ENCODE measurements at places on chromosomes 7 and 10.
A peak's percentile ranks its signal among the peaks of the same experiment; 100 is the strongest.

- no peak for DNase-seq
Measured at GRCh38 chr7:151231080-151231479, 1.2 kb upstream of the CHPF2 start.

DNA sequence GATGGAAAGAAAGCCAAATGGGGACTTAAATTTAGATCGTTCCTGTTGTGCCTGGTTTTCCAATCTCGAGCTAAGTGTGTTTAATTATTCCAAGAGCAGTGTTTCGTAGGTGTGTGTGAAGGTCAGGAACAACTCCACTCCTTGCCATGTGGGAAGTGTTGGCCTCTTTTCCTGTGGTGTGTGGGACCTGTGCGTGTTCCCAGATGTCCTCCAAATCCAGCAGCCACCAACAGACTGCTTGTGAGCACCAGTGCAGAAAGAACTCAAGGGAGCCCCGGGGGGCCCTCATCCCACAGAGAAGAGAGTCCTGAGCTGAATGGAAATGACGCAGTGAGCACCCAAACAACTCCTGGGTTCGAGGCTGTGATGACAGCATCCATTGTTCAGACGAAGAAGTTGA lies 227.7 kb downstream of the TMEM178B start:
- no peak for DNase-seq

- no peak for DNase-seq
Measured at GRCh38 chr10:131085091-131085860, 226.2 kb downstream of the TCERG1L start.

DNA sequence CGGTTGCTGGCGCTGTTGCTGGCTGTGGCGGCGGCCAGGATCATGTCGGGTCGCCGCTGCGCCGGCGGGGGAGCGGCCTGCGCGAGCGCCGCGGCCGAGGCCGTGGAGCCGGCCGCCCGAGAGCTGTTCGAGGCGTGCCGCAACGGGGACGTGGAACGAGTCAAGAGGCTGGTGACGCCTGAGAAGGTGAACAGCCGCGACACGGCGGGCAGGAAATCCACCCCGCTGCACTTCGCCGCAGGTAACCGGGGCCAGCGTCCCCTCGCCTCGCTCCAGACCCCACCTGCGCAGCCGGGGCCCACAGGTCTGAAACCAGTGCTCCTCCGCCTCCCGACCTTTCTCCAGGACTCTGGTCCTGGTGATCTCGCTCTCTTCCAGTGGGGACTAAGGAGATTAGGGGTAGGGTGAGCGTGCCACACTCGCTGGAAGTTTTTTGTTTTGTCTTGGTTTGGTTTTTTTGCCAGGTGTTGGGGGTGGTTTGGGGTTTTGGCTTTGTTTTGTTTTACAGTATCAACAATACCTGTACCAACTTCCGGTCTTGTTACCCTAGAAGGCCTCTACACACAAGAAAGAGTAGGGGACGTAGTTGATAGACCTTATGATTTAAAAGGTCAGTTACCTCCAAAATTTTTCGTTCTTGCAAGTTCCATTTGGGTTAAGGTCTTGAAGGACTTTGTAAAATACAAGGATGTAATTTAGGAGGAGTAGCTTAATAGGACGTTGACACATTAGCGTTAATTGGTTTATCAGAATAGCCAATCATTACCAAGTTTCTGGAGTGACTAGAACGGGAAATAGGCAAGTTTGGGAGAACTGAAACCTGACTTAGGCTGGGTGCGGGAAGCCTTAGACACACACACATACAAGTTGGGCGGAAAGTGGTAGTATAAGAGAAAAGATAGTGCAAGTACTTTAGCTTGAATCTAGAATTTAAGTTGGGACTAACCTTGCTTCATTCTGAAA lies 704 bp downstream of the TNKS2 start:
- DNase-seq: peak; percentile 56

- peak; percentile 17 for DNase-seq
Measured at GRCh38 chr7:139358541-139359365, 941 bp upstream of the LUC7L2 start.

DNA sequence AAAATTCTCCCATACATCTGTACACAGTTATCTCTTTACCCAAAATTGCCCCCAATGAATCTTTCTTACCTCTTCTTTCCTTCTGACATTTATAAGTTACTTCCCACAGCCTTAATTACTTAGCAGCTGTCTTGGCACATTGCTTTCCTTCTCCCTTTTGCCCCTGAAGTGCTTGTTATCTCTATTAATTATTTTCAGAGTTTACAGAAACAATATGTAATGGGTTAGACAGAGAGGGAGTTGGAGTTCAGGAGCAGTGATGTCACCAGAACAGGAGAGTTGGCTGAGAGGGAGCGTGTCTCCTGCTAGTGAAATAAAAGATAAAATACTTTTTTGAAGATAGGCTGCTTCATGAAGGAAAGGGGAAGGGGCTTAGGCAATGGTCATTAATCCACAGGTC lies 57.4 kb downstream of the ITGB8 start:
- no peak for DNase-seq

DNA sequence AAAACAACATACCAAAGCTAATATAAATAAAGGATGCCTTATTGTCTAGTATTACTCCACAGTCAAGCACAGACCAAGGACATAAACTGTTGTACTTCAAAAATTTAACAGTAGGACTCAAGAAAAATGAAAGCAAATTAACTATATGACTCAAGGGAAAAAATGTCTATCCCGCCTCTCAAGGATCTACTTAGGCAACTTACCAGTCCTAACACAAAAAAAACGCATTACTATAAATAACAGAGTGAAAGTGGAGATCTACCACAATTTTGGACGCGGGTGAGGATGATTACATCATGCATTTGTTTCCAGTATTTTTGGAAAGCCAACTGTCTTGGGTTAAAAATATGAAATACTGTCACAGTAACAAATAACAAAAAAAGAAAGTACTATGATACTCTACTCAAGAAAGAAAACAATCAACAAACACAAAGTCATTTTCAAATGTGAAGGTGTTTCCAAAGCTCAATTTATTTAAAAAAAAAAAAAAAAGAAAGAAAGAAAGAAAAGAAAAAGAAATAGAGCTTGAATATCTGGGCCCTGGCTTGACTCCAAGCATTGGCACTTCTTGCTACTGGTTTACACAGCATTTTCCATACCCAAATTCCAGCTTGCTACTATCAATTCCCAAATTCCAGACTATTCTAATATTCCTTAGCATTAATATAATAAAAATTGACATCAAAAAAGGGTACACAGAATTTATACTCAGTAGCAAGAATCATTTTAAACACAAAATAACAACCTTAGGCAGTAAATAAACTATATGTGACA lies 99.4 kb downstream of the RSU1 start:
- peak; percentile 68 for DNase-seq

GRCh38 chr7:46786221-46786954 lies 795.5 kb downstream of the TNS3 start:
- peak; percentile 89 for DNase-seq

GRCh38 chr10:95438781-95439180 lies 122.4 kb downstream of the SORBS1 start:
- no peak for DNase-seq

DNA sequence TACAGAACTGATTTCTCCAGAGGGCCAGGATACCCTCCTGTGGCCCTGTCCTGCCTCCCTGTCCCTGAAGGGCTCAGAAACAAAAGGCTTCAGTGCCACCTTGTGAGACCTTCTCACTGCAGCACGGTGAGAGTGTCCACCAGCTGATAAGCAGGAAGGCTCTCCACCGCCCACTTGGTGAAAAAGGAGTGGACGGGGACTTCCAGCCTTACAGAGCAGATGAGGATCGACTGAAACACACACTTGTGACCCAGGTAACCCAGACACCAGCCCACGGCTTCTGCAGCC lies 330.1 kb downstream of the GRID1 start:
- DNase-seq: no peak

DNA sequence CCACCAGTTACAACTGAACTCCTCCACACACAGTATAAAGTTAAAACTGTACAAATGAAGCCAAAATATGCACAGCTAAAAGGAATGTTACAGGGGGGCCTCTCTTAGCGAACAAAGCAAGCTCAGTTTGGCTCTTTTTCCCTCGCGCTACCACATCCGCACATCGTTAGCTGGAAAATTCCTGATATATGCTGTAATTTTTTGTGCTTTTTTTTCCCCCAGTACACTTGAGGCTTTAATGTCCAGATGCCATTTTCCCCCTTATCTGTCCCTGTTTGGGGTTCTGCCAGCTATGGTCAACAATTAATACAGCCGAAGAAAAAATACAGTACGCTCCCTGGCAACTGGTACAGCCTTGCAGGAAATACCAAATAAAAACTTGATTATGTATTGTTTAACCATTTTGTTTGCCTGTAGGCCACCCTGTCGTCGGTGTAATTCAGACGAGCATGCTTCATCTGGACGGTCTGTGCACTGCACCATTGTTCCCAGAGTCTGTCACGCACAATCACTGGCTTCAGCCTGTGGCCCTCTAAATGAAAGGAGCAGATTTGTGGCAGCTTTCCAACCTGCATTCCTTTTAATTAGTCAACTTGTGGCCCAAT lies 108.1 kb upstream of the FAM133B start:
- DNase-seq: peak; percentile 94

DNA sequence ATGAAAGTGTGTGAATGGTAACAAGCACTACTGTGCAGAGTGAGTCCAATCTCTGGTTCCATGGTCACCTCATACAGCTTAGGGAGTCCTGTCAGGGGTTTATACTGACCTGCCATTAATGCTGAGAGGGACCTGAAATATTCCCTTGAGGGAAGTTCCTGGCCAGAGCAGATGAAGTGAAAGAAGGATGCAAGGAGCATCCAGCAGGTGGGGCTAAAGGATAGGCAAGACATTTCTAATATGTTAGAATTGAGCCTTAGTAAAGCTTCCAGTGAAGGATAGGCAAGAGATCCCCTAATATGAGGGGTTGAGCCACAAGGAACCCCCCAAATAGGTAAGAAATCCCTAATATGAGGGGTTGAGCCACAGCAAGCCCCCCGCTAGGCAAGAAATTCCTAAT lies 25.5 kb upstream of the FAM221A start:
- peak; percentile 37 for DNase-seq

- DNase-seq: peak; percentile 78
Measured at GRCh38 chr10:23314835-23315239, 29.8 kb downstream of the C10orf67 start.

GRCh38 chr7:71495828-71496227 lies 363.9 kb downstream of the GALNT17 start:
- no peak for DNase-seq

DNA sequence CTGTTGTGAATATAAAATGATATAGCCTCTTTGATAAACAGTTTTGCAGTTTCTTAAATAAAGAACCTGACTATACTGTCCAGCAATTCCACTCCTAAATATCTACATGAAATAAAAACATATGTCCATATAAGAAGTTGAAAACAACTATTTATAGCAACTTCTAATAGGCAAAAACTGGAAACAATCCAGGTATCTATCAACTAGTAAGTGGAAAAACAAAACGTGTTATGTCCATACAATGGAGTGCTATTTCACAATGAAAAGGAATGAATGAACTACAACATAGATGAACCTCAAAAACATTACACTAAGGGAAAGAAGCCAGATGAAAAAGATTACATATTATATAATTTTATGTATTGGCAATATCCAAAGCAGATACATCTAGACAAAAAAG lies 268.9 kb downstream of the CSTF2T start:
- DNase-seq: no peak

DNA sequence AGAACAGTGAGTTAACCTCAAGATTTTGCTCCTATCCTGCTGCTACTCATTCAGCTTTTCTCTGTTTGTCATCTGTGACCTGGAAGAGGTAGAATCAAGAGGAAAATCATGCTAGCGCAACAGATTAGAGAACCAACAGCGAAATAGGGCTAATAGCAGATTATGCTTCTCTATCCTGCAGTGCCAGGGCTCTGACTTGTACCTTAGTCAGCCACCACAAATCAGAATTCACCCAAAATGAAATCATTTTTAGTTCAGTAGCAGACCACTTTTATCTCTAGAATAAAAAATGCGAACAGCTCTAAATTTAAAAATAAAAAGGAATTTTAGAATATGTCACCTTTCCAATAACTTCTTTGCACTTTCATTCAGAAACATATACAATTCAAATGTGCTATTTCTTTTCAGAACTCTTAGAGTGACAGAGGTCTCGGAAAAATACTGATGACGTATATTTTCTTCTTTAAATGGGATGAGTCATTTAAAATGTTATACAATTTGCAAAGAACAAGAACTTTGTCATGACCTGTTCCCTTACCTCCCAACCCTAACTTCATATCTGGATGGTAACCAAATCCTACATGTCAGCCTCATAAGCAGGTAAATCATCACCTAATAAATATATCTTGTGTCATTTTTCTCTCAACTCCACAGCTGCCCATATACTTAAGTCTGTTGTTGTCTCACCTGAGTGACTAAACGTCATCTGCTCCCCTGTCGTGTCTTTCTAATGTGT lies 896.4 kb downstream of the PCDH15 start:
- DNase-seq: no peak

DNA sequence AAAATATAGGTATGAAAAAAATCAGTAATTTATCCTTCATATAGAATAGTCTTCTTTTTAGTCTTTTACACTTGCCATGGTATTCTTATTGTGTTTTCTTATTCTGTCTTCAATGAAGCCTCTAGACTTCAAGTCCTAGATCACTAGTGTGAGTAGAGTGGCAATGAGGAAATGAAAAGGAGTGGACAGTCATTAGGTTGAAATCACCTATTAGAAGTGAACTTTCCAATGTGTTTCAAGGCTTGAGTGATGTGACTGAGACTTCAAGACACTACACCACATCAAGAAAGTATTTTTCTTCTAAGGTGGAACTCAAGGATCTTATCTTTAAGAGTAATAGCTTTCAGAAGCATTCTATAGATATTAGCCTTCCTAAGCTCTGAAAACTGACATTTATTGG lies 357.8 kb upstream of the MBL2 start:
- no peak for DNase-seq

DNA sequence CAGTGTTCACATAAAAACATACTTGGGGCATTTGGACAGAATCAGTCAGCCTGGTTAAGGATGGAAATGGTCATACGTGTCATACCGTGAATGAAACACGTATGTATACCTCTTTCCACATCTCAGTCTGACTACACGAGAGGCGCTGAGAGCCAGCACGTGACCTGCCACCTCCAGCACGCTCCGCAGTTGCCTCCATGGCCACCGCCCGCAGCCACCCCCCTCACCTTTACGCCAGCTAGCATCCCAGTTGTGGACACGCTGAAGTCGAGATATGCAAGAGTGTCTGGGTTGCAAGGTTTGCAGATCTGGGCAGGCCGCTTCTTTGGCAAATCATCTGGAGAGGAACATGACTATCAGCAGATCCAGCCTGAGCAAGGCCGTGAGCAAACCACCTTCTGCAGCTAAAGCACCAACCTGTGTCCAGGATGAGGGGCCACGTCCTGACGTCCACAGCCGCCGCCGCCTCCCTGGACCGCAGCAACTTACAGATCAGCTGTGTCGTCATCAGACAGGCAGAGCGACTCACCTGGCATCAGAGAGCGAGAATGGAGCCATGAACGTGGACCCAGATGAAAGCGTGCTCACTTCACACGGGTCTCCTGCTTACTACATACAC lies 209.4 kb downstream of the ZMYND11 start:
- no peak for DNase-seq

- no peak for DNase-seq
Measured at GRCh38 chr7:46233585-46234329, 312.7 kb upstream of the IGFBP3 start.

GRCh38 chr7:108408296-108408991 lies 47.8 kb downstream of the NRCAM start:
- DNase-seq: no peak

GRCh38 chr10:58016614-58017013 lies 251.1 kb downstream of the IPMK start:
- no peak for DNase-seq

Data from LHCN-M2 (cell line).